Activated naive CD8-positive, alpha-beta T cell treated with anti-CD3 and anti-CD28 coated beads, Interleukin-2, amount 10 ng/mL, durations not matched to agents 7 days and 5 days (primary cell): ENCODE measurements at places on chromosomes 6 and 20. TPM values are rescaled to one million over a fixed set of nuclear protein-coding genes. Genes with fewer than 3 reads are reported as not detected.

GRCh38 chr6:139205843-139206242, 71.0 kb downstream of the HECA start:
- no peak for DNase-seq

DNA sequence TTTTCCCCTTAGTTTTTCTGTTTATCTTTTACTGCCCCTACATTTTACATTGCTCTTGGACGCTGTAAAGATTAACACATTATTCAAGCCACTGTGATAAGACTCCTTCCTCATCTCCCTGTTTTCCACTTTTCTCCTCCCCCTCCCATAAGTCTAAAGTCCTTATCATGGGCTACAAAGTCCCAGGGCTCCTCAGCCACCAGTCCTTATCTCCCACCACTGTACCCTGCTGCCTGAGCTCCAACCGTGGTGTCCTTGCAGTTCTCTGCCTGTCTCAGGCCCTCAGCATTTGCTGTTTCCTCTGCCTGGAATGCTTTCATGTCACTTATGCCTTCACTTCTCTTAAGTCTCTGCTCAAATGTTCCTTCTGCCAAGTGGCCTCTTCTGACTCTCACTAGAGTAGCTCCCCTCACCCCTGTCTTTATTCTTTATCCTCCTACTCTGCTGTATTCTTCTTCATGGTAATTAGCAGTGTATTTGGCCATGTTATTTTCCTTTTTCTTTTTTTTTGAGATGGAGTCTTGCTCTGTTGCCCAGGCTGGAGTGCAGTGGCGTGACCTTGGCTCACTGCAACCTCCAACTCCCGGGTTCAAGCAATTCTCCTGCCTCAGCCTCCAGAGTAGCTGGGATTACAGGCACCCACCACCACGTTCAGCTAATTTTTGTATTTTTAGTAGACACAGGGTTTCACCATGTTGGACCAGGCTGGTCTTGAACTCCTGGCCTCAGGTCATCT, 10.8 kb upstream of the LATS1 start:
- no peak for DNase-seq

- no peak for DNase-seq
Measured at GRCh38 chr6:2763345-2763841, 1.8 kb upstream of the WRNIP1 start.

- DNase-seq: no peak
Measured at GRCh38 chr20:38111366-38112232, 53.5 kb downstream of the TGM2 start.

GRCh38 chr6:157139054-157139708, 184.1 kb downstream of the TMEM242 start:
- no peak for DNase-seq

DNA sequence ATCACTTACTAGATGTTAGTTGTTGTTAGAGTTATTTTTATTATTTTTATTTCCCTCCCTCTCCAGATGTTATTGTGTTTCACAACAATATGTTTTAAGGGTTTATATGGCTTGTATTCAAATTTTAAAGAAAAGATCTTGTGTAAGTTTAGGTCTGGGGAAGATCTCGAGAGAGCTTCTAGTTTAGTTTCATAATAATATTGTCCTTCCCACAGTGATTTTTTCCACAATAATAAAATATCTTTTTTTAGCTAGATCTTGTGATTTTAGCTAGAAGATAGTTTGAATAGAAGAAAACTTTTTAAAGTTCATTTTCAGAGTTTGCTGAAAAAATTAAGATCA, 55.0 kb downstream of the ADGRG6 start:
- no peak for DNase-seq

- no peak for DNase-seq
Measured at GRCh38 chr6:3480009-3480408, 23.2 kb upstream of the SLC22A23 start.

DNA sequence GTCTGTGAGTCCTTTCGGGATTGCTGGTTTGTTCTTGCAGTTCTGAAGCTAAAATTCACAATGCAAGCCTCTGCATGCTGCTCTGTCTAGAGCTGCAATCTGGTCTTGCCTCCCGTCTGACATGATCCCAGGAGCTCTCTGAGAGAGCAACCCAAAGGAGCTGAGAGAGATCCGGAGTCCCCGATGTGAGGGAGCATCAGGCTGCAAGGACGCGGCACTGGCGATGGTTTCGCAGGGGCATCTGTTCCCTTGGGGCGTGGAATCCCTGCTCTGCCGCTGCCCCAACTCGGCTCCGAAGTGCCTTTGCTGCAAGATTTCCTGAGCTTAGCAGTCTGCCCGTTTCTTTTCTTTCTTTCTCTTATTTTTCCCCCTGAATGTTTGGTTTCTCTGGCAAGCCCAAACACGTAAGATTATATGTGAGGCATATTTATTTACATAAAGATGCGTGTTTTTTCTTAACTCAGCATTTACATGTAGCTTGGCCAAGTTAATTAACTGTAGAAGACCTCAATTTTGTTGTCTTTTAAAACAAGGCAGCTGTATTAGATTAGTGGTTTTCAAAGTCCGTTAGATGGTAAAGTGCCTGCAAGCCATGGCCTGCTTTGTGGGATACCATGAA, 873.0 kb downstream of the KIF16B start:
- no peak for DNase-seq

DNA sequence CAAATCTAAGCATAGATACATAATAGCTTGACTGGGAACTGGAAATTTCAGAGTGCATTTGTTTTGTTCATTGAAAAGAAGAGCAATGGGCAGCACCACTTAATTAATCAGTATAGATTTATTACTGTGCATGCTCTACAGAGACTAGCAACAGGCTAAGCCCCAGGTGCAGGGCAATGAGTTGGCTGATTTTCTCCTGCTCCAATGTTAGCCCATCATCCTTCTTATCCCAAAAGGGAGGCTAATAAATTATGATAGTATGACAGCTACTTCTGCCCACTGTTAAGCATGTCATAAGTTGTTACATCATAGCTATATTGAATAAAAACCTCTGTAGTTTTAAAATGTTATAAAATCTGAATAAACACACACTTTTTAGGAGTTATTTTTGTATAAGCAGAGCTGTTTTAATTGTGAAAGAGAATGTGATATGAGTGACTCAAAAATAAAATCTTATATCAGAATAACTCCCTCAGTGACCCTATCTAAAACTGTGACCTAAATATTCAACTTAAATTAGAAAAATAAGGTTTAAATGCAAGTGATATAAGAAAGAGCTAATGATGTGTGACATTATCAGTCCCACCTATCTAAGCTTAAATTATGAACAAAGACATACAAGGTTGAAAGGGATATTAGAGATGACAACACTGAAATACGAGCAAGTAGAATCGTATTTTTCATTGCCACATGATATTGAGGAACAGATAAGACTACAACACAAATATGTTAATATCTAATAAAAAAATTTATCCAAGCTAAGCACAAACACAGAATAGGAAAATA, 967.3 kb upstream of the ADGRB3 start:
- no peak for DNase-seq

DNA sequence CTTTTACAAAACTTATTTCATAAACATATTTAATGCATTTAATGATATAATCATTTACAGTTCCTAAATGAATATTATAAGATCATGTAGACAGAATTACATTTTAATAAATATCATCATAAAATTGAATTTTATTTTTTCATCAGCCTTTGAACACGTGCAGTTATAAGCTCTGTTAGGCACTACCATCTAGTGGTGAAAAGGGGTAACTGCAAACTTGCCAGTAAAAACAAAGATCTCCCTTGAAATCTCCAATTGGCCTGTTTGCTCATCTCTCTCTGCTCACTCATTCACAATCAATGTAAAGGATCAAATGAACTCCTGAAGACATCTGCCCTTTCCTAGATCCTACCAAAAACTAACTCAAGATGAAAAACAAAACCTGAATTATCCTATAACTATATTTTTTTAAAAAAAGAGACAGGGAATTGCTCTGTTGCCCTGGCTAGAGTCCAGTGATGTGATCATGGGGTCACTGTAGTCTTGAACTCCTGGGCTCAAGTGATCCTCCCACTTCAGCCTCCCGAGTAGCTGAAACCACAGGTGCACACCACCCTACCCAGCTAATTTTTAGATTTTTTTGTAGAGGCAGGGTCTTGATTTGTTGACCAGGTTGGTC, 31.7 kb downstream of the SAMHD1 start:
- DNase-seq: no peak

DNA sequence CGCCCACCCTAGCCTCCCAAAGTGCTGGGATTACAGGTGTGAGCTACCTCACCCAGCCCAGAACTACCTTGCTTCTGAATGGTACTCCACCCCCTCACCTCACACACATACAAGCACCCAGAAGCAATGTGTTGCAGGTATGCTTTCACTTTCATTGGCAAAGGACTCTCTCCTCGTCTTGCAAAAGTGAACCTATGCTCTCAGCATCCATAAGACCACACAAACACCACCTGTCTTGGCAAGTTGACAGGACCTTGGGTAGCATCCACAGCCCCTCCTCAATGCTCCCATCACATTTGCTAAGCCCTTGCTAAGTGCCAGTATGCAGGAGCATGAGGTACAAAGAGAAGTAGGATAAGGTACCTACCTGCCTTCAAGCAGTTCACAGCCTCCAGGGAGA, 3.7 kb downstream of the KIF13A start:
- DNase-seq: no peak

- no peak for DNase-seq
Measured at GRCh38 chr20:23689399-23689690, 507 bp upstream of the CST4 start.

DNA sequence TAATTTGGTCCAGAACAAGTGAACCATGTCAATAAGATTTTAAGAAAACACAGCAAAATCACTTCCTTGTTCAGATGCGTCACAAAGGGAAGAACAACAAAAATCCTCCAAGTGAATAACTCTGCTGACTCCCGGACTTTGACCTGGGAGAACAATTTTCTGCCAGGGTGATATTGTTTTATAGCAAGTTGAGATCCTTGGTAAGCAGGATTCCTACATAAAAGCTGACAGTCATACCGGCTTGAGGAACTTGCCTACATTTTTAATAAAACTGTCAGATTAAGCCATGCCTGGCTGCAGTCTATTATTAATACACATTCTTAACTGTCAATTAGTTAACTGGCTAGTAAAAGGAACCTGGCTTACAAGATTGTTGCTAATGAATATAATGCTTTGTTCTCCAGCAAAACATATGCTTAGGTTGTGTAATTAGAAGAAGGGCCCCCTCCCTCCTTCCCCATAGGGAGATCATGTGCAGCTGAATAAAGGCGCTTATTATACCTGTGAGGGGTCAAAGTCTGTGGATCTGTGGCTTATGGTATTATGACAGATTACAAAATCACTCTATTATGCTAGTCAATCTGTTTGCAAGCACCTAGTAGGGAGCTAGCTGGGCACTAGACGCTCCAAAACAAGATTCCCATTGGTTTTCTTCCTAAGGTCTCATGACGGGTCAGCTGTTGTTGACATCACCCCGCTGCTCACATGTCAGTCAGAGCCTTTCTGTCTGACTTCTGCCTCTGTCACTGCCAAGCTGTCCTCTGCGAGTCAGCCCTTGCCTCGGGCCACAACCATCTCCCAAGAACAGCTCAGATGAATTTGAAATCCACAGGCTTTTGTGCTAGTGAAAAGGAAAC, 44.6 kb upstream of the SEC63 start:
- DNase-seq: no peak

DNA sequence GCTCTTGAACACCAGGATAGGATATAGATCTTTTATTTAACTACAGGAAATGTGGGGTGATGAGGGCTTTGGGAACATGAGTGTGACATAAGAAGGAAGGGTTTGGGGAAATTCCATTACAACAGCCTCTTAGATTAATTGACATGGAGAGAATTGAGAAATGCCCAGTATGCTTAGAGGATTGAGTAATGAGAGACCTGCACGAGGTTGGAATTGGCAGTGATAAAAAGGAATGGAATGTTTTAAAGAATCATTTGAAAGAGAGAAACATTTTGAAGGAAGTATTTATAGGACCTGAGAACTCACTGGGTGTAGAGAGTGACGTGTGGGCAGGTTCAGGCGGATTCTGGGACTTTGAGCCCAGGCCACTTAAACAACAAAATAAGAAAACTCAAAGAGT, 227.0 kb downstream of the BMP2 start:
- DNase-seq: no peak

DNA sequence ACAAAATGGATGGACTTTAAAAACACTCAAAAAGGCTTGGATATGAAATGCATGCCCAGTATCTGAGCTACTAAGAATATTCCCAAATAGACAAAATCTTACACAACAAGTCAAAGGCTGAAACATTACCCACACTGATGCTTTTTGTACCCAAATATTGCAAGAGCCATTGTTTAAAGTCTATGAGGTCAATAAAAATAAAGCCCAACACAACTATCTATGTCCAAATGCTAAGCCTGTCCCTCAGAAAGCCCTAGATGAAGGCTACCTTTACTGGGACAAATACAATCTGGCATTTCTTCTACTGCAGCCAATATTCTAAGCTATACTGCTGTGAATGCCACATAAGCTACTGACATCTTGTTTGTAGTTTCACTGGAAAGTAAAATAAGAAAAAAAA, 54.3 kb downstream of the RALGAPA2 start:
- no peak for DNase-seq

- DNase-seq: no peak
Measured at GRCh38 chr6:19994909-19995308, 157.7 kb downstream of the ID4 start.

The HTR1E gene
- not detected for total RNA-seq

The LAMA2 gene
- not detected for total RNA-seq

The COL20A1 gene
- not detected for total RNA-seq

The LAMP5 gene
- total RNA-seq: not detected

The EPPIN gene
- total RNA-seq: not detected

The LIN28B gene
- not detected for total RNA-seq

The ANKEF1 gene
- total RNA-seq: 7.6 TPM

The HLA-DRA gene
- 26.1 TPM for total RNA-seq

The PCSK2 gene
- not detected for total RNA-seq
